ENCODE measurements at places on chromosomes 3 and 15.
A peak's percentile ranks its signal among the peaks of the same experiment; 100 is the strongest.

GRCh38 chr3:174101244-174101643 lies 703.7 kb downstream of the NLGN1 start:
- DNase-seq = no peak

GRCh38 chr3:127167315-127168043 lies 25.5 kb upstream of the PRR23E start:
- DNase-seq = no peak

DNA sequence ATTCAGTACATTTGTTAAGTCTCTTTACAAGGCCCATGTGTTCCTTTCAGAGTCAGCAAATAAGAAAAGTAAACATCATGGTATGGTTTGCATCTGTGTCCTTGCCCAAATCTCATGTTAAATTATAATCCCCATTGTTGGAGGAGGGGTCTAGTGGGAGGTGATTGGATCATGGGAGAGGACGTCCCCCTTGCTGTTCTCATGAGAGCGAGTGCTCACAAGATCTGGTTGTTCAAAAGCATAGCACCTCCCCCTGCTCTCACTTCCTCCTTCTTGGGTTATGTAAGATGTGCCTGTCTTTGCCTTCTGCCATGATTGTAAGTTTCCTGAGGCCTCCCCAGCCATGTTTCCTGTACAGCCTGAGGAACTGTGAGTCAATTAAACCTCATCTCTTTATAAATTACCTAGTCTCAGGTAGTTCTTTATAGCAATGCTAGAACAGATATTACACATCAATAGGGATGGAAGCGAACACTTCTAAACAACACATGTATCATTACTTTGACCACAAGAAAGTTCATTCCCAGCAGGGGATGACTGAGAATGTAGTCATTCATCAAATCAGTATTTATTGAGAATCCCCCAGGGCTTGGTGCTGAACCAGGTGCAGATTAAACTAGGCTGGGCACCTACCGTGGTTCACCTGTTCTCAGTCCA lies 4.1 kb downstream of the EFCAB12 start:
- DNase-seq = peak; percentile 89

- peak; percentile 65 for DNase-seq
Measured at GRCh38 chr3:16704941-16705340, 99.7 kb upstream of the DAZL start.

DNA sequence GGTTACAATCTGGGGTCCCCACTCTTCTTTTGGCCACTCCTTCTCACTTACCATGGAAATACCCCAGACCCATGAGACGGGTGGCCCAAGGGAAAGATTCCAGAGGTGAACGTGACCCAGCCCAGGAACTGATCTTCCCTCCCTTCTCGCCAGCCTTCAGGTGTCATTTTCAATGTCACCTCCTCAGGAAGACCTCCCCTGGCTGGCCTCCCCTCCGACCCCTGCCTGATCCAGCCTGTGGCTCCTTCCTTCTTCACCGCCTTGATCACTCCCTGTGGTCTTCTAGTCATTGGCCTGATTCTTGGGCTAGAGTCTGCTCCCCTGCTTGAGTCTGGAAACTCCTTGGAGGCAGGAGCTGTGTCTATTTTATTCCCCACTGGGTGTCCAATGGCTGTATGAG lies 146.1 kb downstream of the SMAD6 start:
- DNase-seq = no peak

GRCh38 chr3:197752107-197752506 lies 2.4 kb downstream of the FYTTD1 start:
- DNase-seq = no peak

- no peak for DNase-seq
Measured at GRCh38 chr3:135869439-135870105, 96.0 kb upstream of the PPP2R3A start.

GRCh38 chr3:154310840-154311239 lies 13.4 kb downstream of the DHX36 start:
- no peak for DNase-seq

- DNase-seq = peak; percentile 40
Measured at GRCh38 chr3:48565591-48566400, 2.2 kb upstream of the UCN2 start.

DNA sequence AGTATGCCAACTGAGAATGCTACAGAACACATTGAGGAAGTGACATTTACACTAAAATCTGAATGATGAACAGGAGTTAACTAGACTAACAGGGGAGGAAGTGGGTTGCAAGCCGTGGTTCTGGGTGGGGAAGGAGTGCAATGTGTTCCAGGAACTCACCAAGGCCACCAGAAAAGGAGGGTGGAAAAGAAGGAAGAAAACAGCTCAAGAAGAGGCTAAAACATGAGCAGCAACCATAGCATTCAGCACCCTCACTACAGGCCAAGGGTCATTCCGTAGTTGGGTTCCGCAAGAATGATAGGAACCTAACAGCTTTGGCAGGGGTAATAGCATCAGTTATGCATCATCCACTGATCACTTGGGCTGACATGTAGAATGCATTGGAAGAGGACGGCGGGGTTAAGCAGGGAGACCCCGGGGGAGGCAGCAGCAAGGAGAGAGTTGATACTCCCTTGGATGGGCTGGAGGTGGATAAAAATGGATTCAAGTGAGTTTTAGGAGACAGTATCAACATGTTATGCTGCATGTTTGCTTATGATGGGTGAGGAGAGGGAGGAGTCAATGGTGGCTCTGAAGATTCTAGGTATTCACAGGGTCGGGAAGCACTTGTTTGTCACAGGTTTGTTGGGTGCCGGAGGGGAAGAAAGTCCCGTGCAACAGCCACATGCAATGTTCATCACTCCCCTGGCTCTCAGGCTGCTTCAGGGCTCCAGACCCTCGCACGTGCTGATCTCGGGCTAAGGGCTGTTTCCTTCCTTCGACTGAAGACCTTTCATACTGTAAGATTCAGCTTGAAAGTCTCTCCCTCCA lies 53.2 kb downstream of the LIPC start:
- DNase-seq = peak; percentile 93

DNA sequence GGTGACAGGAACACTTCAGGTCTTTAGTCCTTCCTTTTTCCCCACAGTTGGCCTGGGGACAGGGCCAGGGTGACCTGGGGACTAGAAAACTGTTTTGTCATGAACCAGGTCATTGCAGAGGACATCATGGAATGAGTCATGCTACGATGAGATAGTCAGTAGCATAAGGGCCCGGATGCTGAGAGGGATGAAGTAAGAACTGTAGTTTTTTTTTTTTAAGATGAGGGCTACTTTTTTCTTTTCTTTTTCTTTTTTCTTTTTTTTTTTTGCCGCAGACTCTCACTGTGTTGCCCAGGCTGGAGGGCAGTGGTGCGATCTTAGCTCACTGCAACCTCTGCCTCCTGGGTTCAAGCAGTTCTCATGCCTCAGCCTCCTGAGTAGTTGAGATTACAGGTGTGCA lies 8.0 kb downstream of the MAP2K5 start:
- no peak for DNase-seq

- DNase-seq = peak; percentile 46
Measured at GRCh38 chr15:65184305-65184867, 756 bp downstream of the CLPX start.

DNA sequence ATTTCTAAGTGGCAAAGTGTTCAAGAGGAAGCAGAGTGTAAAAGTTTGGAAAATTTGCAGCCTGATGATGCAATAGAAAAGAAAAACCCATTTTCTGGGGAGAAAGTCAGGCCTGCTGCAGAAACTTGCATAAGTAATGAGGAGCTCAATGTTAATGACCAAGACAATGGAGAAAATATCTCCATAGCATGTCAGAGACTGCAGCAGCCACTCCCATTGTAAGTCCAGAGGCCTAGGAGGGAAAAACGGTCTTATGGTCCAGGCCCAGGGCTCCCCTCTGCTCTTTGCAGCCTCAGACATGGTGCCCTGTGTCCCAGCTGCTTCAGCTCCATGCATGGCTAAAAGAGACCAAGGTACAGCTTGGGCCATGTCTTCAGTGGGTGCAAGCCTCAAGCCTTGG lies 96.6 kb upstream of the GMNC start:
- DNase-seq = no peak

GRCh38 chr3:55442861-55443260 lies 44.2 kb downstream of the WNT5A start:
- DNase-seq = no peak

GRCh38 chr3:1072041-1072440 lies 20.8 kb upstream of the CNTN6 start:
- no peak for DNase-seq

- DNase-seq = no peak
Measured at GRCh38 chr15:51641490-51642130, 19.0 kb upstream of the DMXL2 start.

- no peak for DNase-seq
Measured at GRCh38 chr15:42796955-42797782, 60.2 kb upstream of the CDAN1 start.

- peak; percentile 94 for DNase-seq
Measured at GRCh38 chr15:63504247-63504978, at the start of gene USP3. Gene USP3 (plus strand): TSS chr15:63504593. CDS start chr15:63504740, 147 bp downstream.

GRCh38 chr15:96554541-96554940 lies 224.0 kb downstream of the NR2F2 start:
- no peak for DNase-seq

DNA sequence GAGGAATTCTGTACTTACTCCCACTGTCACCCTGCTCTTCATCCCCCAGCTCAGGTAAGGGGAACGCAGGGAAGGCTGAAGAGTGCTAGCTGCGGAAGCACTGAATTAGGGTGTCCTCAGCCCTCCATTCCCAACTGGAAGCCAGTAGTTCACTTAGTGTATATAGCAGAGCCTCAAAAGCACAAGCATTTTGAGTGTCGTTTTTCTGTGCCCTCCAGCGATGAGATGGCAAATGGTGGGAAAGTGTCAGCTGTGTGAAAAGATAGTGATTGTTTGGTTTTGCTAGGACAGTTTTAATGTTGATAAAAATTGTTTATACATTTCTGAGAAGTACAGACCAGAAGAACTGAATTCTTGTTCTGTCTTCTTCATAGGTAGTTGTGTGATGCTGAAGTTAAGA lies 10.8 kb downstream of the MRPS22 start:
- DNase-seq = no peak

DNA sequence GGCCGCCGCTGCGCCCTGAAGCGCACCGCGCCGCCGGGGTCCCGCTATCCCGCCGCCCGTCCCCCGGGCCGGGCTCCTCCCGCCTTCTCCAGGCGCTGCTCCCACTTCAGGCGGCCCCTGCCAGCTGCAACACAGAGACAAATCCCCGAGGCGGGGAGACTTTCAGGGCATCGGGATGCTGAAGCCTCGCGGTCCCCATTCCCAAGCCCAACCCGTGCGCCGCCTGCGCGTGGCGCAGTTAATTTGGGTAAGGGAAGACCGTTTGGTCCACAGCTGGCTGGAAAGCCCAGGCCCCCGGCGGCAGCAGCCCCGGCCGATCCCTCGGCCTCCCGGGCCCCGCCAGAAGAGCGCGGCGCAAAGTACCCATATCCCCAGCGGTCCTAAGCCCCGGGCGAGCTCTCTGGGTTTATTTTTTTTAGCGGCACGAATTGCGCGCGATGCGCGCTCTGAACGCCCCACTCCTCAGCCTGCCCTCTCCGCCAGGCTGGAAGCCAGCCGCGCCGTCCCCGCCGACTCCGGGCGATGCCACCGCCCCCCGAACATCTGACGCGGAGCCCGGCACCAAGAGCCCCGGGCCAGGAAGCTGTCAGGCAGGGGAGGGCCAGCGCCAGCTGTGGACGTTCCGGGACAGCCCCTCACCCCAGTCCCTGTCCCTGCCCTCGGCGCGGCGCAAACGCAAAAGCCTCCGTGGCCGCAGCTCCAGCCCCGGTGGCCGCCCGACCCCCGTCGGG lies 517 bp downstream of the FBN1 start:
- no peak for DNase-seq

DNA sequence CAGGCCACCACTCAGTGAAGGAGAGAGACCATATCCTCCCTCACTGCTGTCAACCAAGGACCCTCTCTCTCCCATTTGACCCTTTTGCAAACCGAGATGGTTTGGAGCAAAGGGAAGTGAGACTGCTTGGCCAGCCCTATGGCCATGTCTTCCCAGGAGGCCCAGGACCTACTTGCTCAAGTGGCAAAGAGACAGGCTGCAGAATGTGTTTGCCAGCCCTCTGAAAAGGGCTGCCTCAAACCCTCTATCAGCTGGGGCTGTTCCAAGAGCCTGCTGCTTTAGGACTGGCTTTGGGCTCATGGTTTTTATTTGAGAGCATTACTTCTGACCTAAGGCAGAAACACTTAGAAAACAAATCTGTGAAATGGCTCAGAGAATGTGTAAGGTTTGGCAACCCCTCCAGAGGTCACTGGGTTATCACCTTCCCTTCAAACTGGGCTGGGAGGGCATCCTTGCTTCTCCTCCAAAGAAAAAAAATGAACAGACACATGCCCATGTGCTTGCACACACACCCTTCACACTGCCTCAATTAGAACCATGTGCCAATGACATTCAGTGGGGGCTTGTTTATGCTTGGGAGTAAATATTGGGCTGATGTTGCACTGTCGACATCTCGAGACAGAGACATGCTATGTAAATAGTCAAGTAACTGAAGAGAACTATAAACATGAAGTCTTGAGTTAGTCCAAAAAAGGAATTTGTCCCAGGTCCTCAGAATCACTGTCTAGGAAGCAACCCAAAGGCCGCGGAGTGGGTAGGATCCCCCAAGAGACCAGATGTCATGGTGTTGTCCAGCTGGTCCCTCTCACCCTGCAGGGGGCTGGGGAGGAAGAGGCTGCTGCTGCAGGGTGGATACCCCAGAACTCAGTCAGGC lies 49.8 kb upstream of the CTDSPL start:
- no peak for DNase-seq

GRCh38 chr15:33826201-33826600 lies 142.1 kb upstream of the CHRM5 start:
- DNase-seq = no peak
